ENCODE measurements at places on chromosomes 1 and 21.

- DNase-seq = no peak
Observed at GRCh38 chr1:36305915-36306209, 306 bp upstream of the SH3D21 start.

DNA sequence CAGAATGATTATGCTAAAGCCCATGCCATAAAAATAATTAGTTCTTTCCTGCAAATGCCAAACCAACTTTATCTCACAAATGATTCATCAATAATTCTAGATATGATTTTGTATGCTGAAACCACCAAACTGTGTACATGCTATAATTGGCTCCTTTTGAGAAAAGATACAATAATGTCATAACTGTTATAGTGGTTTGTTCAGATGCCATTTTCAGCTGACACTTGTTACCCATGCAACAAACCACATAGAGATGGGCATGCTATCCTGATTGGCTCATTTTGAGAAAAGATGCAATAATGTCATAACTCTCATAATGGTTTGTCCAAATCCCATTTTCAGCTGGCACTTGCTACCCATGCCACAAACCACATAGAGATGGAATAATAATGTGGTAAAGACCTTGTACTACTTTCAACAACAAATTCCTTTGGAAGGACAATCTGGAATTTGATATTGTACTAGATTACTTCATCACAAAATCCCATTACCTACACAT, 283.8 kb downstream of the TPR start:
- no peak for DNase-seq

GRCh38 chr1:238451781-238452310, 561.1 kb upstream of the ZP4 start:
- no peak for DNase-seq

GRCh38 chr1:28648474-28649198, at the start of gene RNU11:
TSS of gene RNU11 (plus strand) at chr1:28648600.
- DNase-seq = peak; percentile 81

DNA sequence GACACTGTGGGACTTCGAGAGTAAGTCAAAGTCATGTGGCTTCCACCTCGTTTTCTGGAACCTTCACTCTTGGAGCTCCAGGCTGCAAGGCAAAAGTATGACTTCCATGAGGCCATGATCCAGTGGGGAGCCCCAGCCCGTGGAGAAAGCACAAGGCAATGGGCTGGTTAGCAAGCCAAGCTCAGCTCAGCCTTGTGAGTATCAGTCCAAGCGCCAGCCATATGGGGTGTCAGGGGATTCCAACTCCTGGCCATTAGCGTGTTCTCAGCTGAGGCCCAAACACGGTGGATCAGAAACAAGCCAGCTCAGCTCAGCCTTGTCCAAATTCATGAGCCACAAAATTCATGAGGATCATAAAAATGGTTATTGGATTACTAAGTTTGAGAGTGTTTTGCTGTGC, 261.0 kb downstream of the RHOU start:
- no peak for DNase-seq

GRCh38 chr1:213761845-213762407, 225.8 kb upstream of the PROX1 start:
- peak; percentile 33 for DNase-seq

- no peak for DNase-seq
Observed at GRCh38 chr1:164443836-164444235, 115.1 kb upstream of the PBX1 start.

GRCh38 chr1:151947140-151947539, 37.8 kb upstream of the THEM4 start:
- no peak for DNase-seq
